ENCODE measurements at places on chromosomes 6 and 20.

GRCh38 chr6:17967668-17968518, 19.5 kb downstream of the KIF13A start:
- no peak for DNase-seq

- DNase-seq = no peak
These were observed 1192.4 kb upstream of the CITED2 start for GRCh38 chr6:140566781-140567277.

DNA sequence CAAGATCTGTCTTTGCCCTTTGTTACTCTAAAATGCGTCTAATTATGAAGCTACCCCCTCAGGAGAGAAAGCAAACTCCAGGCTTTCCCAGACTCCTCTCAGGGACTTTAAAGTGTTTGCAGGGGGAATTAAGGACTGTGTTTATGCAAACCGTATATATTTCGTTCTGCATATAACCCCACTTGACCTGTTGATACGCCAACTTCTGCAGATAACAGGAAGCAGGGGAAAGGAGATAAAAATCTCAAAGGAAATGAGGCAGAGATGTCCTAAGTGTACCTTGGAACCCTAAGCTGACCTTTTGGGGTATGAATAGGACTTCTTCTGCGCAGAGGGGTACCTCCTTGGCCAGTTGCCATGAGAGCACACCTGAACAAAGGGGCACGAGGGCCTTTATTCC, 8.1 kb downstream of the SYCP2L start:
- no peak for DNase-seq

- no peak for DNase-seq
These were observed at the start of gene FRK for GRCh38 chr6:116060572-116061283. TSS of gene FRK (minus strand) at chr6:116060891. CDS start at chr6:116060311, 580 bp downstream.

DNA sequence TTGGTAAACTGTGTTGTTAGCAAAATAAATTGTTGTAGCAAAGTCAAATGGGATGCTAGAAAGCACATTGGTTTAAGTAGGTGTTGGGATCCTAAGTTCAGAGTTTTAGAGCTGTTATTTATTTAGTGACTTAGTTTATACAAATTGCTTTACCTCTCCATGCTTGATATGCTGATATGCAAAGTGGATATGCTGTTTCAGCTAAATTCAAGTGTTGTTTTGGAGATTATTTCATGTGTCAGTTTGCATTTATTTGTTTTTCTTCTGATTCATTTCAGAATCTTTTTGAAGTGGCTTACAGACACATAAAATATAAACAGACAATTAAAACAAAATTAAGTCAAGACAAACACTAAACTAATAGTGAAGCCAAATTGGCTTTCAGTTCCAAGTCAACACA, 203.5 kb downstream of the ADGRB3 start:
- DNase-seq = no peak

- DNase-seq = no peak
These were observed 4.5 kb downstream of the HINT3 start for GRCh38 chr6:125961117-125961516.

GRCh38 chr20:7924692-7925091, 15.6 kb downstream of the HAO1 start:
- peak; percentile 36 for DNase-seq

GRCh38 chr6:138562691-138563090, 63.4 kb upstream of the NHSL1 start:
- DNase-seq = no peak

DNA sequence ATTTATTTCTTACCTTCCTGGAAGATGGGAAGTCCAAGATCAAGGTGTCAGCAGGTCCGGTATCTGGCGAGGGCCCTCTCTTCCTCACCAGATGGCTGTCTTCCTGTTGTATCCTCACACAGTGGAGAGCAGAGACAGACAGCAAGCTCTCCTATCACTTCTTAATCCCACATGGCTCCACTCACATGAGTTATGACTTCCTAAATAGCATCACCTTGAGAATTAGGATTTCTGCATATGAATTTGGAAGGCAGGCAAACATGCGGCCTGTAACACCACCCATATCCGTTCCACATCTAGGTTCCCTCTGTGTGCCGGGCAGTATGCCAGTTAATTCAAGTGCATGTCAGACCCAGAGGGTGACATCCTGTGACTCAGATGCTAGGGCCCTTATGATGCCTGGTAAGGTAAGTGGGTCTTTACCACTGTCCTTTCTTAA, 2.1 kb downstream of the RAET1E start:
- DNase-seq = peak; percentile 15

DNA sequence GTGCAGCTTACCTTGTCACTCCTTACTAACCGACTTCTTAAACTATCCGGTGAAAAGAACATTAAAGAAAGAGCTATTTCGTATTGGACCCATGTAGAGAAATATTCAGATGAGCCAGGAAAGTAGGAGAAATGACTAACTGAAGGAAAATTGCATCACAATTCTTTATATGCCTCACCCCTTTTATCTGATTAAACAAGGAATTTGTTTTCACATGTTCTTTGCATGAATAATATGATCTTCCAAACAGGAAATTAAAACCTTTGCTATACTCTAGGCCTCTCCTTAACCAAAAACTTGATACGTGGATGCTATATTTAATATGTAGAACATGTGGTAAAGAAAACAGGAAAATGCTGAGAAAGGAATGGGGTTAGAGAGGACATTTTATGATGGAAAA, 41.9 kb upstream of the LRRC1 start:
- no peak for DNase-seq

DNA sequence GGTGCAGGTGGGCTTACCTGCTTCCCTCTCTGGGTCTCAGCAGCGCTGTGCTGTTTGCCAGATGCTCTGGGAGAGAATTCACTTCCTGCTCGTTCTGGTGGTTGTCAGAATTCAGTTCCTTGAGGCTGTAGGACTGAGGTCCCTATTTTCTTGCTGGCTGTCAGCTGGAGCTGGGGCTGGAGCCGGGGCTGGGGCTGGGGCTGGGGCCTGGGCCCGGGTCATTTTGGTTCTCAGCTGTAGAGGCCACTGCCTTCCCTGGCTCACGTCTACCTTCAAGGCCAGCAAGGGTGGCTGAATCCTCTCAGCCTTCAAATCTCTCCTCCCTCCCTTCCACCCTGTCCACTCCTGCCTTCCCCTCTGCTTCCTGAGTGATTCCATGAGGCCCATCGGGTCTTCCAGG, 16.8 kb upstream of the PHACTR3 start:
- no peak for DNase-seq

GRCh38 chr6:6925391-6926164, 182.2 kb upstream of the RREB1 start:
- DNase-seq = no peak

All from HL-60 (cell line).